ENCODE measurements at places on chromosomes 12 and 14.

- DNase-seq, result no peak
These were observed 78.7 kb upstream of the HIF1A start for GRCh38 chr14:61616524-61617185.

DNA sequence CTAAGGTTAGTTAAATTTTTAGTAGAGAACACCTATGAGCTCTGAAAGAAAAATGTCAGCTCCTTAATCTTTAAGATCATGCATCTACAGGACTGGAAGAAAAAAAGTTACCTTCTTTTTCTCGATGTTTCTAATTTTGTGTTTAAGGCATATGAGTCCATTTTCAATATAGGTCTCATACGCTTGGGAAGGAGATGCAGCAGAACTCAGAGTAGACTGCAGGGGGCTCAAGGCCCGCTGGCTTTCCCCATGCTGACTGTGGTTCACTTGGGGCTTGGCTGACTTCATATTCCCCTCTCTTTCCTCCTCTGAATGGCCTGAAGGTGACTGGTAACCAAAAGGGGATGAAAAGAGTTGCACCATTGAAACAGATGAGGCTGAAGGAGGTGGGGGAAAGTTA lies 1.5 kb downstream of the CAPRIN2 start:
- DNase-seq, result peak; percentile 28

DNA sequence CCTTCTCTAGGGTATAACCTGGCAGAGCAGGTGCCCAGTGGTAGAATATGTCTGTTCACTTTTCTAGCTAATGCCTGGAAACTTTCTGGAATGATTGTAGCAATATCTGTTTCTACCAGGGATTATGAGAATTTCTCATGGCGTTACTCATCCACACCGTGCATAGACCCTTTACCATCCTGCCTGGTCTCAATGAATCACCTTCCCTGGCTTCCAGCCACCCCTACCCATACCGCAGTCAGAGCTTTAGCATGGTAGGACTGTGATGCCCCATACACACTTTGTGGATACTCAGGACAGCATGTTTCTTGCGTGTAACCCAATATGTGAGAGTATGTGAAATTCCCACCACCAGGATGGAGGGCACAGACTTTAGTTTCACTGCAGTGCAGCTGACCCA lies 45.4 kb downstream of the TUNAR start:
- no peak for DNase-seq

DNA sequence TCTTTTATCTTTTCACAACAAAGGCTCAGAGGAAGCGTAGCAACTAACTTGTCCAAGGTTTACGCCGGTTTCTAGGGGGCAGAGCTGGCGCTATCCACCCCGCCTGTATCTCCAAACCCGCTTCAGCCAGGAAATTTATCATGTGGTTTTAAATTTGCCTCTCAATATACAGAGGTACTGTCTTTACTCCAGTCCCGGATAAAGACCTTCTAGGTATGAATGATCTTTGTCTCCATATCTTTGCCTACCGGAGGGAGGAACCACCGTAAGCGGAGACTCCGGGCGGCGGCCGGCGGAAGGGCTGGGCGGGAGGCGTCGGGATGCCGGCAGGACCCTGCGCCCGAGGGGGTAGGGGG lies 693 bp upstream of the RIMKLB start:
- DNase-seq, result no peak

DNA sequence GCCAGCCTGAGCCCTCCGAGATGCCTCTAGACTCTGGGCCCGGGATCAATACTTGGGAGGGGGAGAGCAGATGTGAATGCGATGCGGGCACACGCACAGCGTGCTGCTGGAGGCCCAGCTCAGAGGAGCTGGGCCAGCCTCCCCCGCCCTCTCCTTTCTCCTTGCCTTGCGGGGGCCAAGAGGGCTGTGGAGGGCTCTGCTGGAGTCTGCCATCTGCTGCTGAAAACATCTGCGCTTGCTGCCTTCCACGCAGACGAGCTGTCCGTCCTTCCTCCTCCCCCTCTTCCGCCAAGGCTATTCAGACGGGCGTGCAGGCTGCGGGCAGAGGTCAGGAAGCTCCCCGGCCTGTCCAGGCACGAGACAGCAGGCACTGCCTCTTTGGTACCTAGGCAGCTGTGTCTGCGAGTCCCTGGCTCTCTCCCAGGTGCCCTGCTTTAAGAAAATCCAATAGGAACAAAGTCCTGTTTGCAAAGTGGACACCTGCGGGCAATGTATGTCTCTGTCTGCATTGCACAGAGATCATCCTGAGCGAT lies 75.2 kb downstream of the SPRING1 start:
- DNase-seq, result no peak

DNA sequence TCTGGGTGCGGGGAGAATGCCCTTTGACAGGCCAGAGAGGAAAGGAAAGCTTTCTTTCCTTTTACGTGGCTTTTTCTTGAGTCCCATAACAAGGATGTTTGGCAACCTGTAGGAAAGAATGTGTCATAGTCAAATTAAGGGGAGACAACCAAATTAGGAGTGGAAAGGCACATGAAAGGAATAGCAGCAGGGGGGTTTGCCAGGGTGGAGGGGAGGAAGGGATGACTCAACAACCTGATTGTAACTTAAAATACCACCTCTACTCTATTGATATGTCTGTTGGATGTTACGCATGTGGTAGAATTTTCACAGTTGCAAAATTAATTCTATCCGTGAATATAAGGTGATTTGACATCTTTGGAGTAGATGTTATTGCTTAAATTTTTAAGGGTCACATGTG lies 28.5 kb upstream of the MYBPC1 start:
- DNase-seq, result peak; percentile 35

DNA sequence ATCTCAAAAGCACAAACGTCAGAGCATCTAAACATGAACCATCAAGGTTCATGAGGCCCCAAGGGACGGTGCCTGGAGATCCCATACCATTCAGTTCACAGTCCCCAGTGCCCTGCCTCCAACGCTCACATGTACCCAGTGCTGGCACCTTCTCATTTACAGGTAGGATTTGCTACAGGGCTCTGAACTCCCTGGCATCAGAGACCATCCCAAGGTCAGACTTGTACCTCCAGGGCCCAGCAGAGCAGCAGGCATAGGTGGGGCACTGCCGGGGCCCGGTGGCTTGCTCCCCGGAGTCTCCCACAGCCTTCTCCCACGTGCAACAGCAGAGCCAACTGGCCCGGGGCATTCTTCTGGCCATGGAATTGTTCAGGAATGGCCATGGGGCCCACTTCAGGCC lies 114.8 kb downstream of the BCL11B start:
- DNase-seq, result no peak

DNA sequence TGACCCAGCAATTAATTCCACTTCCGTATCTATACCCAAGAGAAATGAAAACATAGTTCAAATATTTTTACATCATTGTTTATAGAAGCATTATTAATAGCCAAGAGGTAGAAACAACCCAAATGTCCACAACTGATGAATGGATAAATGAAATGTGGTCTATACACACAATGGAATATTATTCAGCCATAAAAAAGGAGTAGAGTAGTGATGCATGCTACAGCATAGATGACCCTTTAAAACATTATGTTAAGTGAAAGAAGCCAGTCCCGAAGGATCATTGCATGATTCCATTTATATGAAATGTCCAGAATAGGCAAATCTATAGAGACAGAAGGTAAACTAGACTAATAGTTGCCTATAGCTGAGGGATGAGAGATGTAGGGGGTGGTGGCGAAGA lies 29.3 kb downstream of the TGFB3 start:
- no peak for DNase-seq

DNA sequence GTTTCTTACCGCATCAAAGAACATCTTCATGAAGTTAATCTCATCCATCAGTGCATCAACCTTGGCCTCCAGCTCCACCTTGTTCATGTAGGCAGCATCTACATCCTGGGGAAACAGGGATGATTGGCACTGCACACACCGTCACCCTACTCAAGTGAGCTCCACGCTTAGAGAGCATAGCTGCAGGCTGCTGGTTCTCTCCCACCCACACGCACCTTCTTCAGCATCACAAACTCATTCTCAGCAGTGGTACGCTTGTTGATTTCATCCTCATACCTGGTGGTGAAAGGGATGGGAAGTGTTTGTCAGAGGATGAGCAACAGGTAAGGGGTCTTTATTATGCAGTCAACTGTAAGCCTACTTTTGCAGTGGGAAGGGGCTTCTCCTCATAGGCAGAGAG lies 2.3 kb downstream of the KRT5 start:
- no peak for DNase-seq

DNA sequence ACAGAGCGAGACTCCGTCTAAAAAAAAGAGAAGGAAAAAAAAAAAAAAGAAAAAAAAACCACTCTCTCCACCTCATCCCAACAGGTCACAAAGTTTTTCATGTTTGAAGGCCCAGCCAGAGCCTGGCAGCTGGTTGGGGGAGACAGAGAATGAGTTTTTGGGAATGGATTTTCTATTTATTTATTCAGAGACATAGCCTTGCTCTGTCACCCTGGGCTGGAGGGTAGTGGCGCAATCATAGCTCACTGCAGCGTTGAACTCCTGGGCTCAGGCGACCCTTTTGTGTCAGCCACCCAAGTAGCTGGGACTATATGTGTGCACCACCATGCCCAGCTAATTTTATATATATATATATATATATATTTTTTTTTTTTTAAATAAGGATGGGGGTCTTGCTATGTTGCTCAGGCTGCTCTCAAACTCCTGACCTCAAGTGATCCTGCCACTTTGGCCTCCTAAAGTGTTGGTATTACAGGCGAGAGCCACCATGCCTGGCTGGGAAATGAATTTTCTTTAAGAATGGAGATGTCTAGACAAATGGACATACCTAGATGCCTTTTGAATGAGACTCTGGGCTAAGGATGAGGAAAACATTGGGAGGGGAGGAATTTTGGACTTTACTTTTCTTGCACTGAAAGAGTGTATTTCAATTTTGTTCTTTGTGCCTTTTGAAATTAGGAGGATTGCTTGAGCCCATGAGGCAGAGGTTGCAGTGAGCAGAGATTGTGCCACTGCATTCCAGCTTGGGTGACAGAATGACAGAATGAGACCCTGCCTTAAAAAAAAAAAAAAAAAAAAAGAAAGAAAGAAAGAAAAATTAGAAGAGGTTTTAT lies 16.9 kb upstream of the PPP1R1A start:
- no peak for DNase-seq

DNA sequence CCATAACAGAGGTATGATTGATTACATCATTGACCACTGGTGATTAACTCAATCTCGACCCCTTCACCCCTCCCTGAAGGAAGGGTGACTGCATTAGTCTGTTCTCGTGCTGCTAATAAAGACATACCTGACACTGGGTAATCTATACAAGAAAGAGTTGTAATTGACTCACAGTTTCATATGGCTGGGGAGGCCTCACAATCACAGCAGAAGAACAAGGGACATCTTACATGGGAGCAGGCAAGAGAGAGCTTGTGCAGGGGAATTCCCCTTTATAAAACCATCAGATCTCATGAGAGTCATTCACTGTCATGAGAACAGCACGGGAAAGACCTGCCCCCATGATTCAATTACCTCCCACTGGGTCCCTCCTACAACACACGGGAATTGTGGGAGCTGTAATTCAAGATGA lies 55.9 kb upstream of the TMCC3 start:
- DNase-seq, result no peak

DNA sequence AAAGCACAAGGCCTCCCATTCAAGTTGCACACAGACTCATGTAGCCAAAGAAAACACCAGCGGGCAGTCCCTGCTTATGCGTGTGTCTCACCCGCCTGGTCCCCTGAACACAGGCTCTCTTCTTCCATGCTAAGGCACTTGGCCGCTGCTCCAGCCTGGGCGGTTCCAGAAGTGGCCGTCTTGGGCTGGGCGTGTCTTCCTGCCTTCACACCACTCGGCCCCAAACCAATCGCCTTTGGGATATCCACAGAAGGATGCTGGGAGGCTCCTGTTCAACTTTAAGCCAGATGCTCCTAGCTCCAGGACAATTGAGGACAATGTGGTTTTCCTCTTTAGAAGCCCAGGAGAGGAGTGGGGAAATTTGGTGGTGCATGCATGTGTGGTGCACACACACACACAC lies 2.2 kb downstream of the SCARB1 start:
- DNase-seq, result no peak

DNA sequence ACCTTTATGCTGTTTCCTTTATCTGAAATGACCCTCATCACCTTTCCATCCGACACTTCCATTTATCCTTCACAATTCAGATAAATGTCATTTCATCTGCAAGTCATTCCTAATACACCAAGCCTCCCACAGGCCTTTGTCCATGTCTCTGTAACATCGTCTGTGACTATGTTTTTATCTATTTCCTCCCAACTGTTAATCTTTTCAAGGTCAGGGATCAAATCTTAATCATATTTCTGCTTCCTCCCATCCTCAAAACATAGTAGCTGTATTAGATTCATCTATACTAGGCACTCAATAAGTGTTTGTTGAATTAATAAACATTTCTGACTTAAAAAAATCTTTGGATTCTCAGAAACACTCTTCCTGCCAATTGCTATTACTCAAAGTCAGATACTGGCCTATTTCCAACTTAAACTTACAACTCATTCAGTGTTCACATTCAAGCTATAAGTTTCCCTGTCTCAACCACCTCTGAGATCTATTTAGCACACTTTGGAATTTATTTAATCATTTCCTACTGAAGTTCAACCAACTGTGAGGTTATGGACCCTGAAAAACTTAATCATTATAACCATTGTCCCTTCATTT lies 100.2 kb upstream of the ALX1 start:
- DNase-seq, result no peak

DNA sequence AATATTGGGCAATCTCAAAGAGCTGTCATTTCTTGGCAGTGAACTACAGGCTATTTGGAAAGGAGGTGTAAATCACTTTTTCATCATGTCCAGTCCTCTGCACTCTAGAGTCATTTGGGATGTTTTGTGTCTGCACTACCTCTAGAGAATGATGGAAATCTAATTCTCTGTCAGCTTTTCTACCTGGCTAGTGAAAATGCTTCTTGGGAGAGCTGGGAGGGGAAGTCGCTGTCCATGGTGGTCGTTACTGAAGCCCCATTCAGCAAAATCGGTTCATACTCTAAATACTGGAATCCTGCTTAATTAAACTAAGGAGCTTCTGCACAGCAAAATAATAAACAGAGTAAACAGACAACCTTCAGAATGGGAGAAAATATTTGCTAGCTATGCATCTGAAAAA lies 251.8 kb downstream of the APAF1 start:
- DNase-seq, result no peak

DNA sequence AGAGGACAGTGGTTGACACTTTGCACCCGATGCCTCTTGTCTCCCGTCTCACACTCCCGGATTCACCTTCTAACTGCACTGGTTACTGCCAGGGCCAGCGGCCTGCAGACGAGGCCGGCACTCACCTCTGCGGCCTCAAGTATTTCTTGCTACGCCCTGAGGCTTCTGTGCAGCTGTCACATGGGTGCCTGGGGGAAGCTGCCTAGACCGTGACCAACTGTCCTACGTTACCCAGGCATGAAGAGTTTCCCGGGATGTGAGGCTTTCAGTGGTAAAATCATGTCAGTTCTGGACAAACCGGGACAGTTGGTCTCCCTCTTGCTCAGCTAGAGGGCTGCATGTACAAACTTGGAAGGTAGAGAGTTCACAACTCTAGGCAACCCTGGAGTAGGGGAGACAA lies 274.5 kb downstream of the GLT1D1 start:
- no peak for DNase-seq
